T-helper 9 cell (primary cell): ENCODE measurements at places on chromosomes 5 and 9.
A peak's percentile ranks its signal among the peaks of the same experiment; 100 is the strongest.

DNA sequence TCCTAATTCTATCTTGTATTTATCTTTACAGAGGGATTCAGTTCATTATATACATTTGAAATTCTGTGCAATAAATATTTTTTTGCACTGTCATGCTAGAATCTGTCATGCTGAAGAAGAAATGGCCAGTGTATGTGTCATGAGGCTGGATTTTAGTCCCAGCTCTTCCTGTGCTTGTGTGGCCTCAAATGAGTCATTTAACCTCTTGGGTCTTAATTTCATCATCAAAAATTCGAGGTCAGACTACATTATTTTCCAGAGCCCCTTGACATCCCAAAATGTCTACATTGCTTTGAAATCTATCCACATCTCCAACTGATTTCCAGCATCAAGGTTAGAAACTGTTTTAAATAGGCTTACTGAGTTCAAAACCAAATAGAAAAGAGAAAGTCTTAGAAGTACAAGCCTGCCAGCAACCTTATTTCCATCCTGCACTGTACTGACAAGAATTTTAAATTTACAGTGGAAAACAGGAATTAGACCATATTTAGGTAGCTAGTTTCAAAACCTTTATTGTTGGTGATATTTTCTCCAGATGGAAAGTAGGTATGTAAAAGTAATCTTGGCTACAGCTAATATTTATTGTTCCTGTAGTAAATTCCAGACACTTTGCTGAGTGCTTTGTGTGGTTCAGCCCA is 96.7 kb upstream of the MAMDC2 start:
- no peak for DNase-seq

GRCh38 chr5:135266303-135266635 is 132.8 kb downstream of the MACROH2A1 start:
- DNase-seq = no peak

- no peak for DNase-seq
These were observed 63.6 kb downstream of the ANXA1 start for GRCh38 chr9:73215249-73215648.

- DNase-seq = no peak
These were observed 95.0 kb downstream of the KCNT1 start for GRCh38 chr9:135796784-135797485.

DNA sequence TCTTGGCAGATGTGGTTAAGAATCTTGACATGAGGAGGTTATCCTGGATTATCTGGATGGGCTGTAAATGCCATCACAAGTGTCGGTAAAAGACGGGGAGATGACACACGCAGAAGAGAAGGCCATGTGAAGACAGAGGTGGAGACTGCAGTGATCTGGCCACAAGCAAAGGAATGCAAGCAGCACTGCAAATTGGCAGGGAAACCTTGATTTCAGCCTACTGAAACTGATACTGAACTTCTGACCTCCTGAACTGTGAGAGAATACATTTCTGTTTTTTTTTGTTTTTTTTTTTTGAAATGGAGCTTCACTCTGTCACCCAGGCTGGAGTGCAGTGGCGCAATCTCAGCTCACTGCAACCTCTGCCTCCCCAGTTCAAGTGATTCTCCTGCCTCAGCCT is 92.4 kb upstream of the NFIL3 start:
- no peak for DNase-seq

GRCh38 chr9:13688990-13689600 is 409.6 kb upstream of the MPDZ start:
- no peak for DNase-seq

DNA sequence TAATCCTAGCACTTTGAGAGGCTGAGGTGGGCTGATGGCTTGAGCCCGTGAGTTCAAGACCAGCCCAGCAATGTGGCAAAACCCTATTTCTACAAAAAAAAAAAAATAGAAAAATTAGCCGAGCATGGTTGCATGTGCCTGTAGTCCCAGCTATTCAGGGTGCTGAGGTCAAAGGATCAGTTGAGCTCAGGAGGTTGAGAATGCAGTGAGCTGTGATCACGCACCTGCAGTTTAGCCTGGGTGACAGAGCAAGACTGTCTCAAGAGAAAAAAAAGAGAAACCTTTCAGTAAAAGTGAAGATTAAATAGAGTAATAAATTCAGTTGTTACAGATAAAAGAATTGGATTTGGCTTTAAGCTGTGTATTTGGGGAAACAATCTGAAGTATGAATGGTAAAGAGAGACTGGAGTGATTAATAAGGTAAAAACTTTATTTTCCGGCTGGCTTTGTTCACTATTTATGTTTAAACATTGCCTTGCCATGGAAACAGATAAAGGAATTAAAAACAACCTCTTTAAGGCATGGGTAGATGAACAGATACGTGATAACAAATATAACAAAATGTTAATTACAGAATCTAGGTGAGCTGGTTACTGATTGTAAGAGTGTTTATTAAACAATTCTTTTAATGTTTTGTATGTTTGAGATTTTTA is 56.0 kb upstream of the PCAT7 start:
- DNase-seq = no peak

DNA sequence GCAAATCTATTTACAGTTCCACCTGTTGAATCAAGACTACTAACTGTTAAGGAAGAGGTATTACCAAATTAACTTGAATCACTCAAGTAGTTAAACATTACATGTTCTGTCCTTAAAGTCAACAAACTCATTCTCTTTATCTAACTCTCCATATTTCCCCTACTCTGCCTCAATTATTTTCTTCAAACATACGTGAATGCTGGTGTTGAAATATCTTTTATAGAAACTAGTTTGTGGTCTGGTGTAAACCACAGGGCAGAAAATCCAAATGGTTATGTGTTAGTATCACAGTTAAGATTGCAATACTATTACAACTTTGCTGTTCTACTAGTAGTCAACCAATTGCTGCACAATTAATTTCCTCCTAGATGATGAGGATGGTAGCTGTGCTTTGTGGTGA is 603.5 kb downstream of the KCTD16 start:
- DNase-seq = no peak

GRCh38 chr9:127968700-127969383 is 11.9 kb downstream of the EEIG1 start:
- no peak for DNase-seq

DNA sequence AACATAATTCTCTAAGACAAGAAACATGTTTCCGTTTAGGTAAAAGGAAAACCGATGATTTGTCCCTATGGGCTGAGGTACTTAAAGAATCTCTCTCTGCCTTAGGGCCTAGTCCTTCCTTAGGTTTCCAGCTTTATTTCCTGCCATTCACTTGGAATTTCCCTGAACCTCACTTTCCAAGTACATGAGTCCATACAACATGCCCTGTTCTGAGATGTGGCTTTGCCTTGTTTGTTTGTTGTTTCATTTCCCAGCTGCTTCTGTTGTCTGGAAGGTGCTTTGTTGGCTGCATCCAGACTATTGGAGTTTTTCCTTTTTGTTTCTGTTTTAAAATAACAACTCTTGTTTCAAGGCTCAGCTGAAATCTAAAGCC is 95.2 kb downstream of the ALDH1A1 start:
- DNase-seq = no peak

DNA sequence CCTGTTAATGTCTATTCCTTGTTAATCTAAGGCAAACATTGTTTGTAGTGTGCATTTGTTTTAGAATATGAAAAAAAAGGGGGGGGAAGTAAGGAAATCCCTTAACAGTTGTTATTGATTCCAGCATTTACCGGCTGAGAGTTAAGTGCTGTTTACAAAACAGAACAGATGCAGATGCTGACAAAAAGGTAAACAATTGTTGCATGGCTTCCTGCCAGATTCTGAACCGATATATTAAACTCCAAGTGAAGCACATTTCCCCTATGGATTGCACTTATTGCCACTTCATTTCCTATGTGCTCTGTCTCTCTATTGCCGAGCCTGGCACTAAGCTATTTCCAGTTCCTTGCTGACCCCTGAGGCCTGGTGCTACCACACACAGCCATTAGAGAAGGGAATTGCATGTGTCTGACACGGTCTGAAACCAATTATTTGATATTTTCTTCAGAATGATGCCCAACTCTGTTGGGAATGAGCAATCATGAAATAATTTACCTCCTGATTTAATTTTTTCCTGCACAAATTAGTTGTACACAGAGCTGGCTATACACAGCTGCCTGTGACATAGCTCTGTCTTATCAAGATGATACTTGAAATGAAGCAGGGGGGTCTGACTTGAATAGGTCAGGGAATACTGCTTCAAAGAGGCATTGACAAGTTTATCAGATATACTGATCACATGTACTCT is 109.8 kb downstream of the KIAA0825 start:
- DNase-seq = no peak

- DNase-seq = no peak
These were observed 1.1 kb upstream of the ICE1 start for GRCh38 chr5:5421149-5421960.

GRCh38 chr9:98745470-98745869 is 36.7 kb upstream of the GABBR2 start:
- no peak for DNase-seq

DNA sequence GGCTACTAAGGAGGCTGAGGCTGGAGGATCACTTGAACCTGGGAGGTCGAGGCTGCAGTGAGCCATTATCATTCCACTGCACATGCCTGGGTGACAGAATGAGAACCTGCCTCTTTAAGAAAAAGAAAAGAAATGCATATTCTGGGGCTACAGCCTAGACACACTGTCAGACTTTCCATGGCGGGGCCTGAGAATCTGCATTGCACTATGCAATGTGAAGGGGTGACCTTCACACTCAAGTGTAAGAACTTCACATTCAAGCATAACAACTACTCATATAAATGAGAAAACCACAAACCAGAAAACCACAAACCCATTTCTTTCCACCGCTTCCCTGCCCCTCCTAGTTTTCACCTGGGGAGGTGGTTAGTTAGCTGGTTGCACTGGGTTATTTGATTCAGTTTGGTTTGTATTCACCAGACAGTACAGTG is 18.0 kb upstream of the FBP2 start:
- no peak for DNase-seq

DNA sequence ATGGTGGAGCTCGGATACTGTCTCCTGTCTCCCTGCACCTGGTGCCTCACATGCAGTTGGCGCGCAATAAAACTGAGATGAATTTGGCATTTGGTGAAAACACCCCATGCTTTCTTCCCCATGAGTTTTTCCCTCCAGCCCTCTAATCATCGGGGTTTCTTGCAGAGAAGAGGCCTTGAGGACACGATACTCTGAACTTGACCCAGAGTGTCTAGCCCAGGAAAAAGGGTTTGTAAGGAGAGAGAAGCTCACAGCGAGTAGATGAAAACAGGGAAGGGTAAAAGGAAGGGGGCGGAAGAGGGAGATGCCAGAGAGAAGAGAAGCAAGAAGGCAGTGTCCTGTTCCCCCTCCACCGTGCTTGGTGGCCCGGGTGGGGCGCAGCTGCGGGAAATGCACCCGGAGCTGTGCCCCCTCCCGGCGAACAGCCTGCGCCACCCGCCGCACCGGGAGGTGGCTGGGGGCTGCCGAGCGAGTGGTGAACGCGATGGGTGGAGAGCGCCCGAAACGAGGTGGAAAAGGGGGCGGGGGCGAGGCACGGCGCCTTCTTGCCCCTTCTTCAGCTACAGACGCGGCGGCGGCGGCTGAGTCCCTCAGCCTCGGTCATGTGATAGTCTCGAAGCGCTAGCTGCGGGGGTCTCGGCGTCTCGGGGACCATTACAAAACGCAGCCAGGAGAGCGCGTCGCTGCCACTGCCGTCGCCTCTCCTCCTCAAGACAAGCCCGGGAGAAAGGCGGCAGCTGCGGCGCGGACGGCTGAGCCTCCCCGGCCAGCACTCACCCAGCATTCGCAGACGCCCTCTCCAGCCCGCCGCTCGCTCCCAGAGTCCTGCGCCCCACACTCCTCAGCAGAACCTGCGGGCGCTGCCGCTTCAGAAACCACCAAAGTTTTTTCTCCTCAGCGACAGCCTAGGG is 1.1 kb upstream of the FOXB2 start:
- no peak for DNase-seq

- DNase-seq = no peak
These were observed 1061.8 kb downstream of the CDH12 start for GRCh38 chr5:21791304-21791703.

GRCh38 chr5:139611703-139612584 is 36.2 kb upstream of the CXXC5 start:
- no peak for DNase-seq

- DNase-seq = no peak
These were observed 274.9 kb downstream of the PIK3R1 start for GRCh38 chr5:68490406-68490805.

GRCh38 chr9:114180696-114181606 is 25.6 kb downstream of the COL27A1 start:
- no peak for DNase-seq

GRCh38 chr5:172731680-172732074 is 39.3 kb downstream of the DUSP1 start:
- no peak for DNase-seq

GRCh38 chr9:63816751-63817621 is 1468.0 kb downstream of the FOXD4L5 start:
- DNase-seq = peak; percentile 53

DNA sequence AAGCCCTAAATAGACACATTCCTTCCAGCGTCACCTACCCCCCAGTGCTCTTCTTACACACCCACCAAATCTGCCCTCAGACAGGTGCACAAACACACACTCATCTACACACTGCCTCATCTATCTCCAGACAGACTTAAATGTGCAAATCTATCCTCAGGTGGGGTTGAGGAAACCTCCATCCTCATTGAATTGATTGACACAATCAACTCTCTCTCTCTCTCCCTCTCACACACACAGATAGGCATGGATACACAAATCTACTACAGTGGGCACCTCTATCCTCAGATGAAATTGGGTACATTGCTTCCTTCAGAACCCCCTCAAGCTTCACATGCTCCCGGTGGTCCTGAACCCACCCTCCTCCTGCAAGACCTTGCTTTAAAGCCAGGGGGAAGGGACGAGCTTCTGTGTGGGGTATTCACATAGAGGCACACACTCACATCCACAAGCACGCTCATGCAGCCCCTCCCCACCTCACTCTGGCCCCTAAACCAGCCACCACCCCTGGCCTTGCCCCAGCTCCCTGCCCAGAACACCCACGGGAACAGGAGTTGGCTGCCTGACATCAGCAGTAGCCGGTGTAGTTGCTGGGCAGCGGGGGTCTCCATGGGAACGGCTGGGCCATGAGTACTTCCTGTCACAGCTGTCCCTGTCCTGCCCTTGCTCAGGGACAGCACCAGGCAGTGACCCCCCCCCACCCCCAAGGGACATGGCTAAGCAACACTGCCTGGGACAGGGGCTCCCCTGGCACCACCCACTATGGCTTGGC is 22.8 kb downstream of the PCDH1 start:
- DNase-seq = no peak

GRCh38 chr5:86841000-86841644 is 223.4 kb downstream of the COX7C start:
- no peak for DNase-seq

DNA sequence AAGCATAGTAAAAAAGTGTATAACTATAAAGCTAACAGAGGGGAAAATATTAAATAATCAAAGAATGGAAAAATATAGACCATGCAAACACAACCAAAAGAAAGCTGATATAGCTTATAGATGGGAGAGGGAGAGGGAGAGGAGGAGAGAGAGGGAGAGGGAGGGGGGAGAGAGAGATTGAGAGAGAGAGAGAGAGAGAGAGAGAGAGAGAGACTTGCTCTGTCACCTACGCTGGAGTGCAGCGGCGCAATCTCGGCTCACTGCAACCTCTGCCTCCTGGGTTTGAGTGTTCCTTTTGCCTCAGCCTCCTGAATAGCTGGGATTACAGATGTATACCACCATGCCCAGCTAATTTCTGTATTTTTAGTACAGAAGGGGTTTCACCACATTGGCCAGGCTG is 110.6 kb downstream of the RAPGEF6 start:
- DNase-seq = no peak
